ENCODE measurements at places on chromosomes 3 and 15.

DNA sequence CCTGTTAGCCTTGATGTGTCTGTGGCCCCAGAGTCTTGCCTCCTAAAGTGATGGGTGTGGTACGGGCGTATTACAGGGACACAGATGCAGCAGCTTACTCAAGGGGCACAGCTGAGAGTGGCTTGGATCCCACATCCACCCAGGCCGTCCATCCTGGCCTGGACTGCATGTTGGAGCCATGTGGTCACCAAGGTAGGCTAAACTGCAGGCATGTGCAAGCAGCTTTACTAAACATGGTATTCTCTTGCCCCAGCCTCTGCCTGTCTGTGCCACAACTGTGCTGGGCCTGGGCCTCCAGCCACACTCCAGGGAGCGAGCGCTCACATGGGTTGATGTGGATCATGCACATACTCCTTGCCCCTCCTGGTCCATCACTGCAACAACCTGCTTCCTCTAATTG lies 6.1 kb upstream of the GPR62 start:
- DNase-seq, result no peak

- peak; percentile 28 for DNase-seq
Measured at GRCh38 chr3:87997298-87997697, 61.5 kb downstream of the CGGBP1 start.

DNA sequence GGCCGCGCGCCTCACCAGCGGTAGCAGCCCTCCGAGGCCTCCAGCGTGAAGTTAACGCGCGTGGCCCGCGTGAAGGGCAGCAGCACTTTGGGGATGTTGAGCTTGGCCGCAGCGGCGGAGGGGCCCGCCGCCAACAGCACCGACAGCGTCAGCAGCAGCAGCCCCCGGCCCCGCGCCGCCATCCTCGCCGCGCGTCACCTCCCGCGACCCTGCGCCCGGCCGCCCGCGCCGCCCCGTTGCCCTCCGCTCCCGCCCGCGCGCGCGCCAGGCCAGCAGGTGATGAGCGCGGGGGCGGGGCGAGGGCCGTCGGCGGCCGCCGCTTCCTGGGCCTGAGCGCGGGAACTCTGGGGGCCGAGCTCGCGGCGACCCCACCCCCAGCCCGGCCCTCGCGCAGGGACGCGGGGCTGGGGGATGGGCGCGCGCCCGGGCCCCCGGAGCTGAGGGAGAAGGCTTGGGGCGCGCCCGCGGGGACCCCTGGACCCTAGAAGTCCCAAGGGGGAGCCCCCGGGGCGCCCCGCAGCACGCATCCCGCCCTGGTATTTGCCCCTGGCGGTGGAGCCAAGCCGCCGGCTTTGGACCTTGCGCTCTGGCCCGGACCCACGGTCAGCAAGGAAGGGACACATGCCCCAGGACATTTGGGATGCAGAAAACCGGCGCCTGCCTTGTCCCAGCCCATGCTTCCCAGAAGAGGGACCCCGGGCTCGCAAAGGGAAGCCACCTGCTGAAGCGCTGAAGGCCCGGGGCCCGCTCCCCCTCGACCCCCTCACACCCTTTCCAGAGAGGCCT lies at the start of gene NUP210:
Gene NUP210, minus strand, starts transcription at position 278 of the 786 bp plus-strand sequence. Its CDS starts 96 bp downstream, at position 182.
- peak; percentile 57 for DNase-seq

DNA sequence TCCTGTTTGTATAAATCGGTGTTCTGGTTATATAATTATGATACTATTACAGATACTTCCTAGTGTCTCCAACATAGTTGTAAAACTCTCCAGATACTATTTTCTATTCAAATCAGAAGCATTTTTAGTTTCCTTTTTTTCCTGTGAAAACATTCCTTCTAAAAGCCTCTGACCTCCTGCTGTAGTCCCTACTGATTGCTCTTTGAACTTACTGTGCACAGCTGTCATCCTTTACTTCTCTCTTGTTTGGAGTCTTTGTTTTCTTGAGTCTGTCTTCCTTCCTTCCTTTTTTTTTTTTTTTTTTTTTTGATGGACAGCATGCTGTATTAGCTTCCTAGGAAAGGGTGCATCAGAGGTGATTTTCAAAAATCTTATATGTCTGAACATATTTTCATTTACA lies 28.9 kb downstream of the NR2C2 start:
- no peak for DNase-seq

DNA sequence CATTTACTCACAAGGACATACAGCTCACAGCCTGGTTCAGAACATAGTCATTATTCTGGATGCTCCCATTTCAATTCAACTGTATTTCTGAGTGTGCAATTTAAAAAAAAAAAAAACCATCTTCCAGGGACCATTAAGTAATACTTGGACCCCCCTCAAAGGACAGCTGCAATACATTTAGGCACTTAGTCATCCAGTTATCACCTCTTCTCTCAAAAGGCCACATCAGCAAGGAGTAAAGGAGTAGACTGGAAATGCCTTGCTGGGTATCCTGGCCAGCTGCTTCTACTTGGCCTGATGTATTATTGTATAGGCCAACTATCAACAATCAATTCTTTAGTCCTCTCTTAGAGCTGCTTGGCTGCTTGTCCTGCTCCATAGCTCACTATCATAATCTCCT lies 211.4 kb upstream of the SETMAR start:
- no peak for DNase-seq
